ENCODE measurements at places on chromosomes 12 and 14.
A peak's percentile ranks its signal among the peaks of the same experiment; 100 is the strongest.

GRCh38 chr14:22896356-22896755 is 13.3 kb downstream of the REM2 start:
- DNase-seq = no peak

DNA sequence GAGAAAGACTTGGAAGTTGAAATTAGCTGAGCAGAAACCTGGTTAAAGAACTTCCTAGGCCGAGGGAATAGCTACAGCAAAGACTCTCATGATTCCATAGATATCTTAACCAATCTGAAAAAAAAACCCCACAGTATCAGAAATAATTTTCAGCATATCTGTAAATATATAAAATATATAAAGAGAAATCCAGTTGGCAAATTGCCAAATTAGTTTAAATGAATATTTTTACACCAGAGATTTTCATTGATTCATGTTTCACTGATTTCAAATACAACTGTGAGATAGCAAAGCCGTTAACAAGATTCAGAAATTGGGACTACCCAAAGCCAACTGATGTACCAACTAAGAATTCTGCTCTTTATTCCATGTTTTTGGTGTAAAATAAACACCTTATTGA is 6.8 kb upstream of the PTPRR start:
- no peak for DNase-seq

DNA sequence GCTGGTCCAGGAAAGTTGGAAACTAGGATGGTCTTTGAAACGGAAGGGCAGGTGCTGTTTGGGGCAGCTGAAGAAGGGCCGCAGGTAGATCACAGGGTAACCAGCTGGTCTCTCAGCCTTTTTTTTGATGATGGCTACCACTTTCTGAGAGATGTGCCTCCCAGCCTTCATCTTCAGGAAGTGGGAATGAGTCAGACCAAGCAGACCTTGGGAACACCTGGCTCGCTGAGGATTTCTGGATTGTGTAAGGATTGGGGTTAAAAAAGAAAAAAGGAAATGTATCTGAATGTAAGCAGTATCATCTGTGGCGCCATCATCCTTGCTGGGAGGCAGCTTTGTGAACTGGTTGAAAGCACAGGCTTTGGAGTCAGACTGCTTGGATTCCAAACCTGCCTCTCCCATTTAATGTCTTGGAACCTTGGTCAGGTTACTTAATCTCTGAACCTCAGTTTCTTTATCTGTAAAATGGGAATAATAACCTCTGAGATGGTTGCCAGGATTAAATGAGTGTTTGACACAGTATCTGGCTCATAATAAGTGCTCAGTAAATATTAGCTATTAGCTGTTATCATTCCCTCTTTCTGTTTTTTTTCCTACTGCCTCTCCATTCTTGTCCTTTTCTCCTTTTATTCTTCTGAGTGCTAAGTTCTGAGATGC is 1.7 kb downstream of the PRPF40B start:
- DNase-seq = peak; percentile 27

GRCh38 chr12:132572106-132572505 is 38.3 kb downstream of the LRCOL1 start:
- DNase-seq = no peak

- DNase-seq = no peak
Observed at GRCh38 chr14:38053666-38054065, 154.0 kb upstream of the SSTR1 start.

- DNase-seq = no peak
Observed at GRCh38 chr12:39763071-39763889, 143.7 kb upstream of the ABCD2 start.

DNA sequence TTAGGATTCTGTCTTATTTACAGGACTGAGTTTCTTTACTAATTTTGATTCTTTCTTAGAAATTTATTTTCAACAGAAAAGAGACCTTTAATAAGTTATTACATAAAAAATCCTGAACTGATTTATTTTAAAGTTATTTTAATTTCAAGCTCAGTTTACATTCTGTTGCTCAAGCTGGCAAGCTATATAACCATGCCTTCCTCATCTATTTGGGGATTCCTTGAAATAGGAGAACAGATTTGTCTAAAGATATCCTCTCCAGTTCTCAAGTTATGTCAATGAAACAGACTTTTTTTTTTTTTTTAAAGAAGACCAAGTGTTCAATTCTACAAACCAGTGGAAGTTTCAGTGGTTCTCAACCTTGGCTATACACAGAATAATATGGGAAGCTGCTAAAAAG is 103.3 kb upstream of the TRHDE start:
- DNase-seq = no peak

GRCh38 chr14:29738950-29739349 is 188.7 kb downstream of the PRKD1 start:
- no peak for DNase-seq

DNA sequence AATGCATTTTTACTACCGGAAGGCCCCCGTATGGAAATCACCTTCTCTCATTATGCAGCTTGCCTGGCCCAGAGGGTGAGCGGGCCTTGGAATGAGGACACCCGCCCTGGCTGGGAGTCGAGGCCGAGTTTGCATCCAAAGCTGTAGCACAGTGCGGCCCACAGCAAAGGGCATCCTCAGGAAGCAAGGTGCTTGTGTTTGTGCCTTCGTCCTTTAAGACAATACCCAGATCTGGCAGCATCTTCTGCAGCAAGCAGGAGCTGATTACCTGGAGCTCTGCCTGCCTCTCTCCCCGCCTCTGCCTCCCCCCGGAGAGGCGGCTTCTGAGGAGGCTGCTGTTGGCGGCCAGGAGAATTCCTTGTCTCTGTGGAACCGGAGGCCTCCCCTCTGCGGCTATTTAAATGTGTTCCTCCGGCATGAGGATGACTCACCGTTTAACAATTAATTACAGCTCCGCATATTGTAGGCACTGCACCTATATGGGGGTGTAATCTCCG is 145.3 kb downstream of the CACNA1C start:
- no peak for DNase-seq

- no peak for DNase-seq
Observed at GRCh38 chr12:51801027-51801426, 47.5 kb downstream of the FIGNL2 start.

DNA sequence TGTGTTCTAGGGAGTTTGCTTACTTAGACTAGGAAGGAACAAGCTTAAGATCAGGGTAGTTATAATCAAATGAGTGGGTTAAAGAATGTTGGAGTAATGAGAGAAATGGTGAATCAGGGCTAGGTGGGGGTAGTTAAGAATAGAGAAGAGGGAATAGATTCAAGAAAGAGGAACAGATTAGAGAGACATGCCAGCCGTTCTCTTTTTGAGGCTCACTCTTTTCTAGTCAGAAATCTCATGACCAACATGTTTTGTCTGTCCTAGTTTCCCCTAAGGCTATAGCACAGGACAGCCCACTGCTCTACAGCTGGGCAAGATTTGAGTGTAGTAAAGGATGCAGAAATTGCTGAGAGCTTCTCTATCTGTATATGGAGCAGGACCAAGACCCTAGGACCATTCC is 258.4 kb downstream of the AKAP6 start:
- no peak for DNase-seq

- no peak for DNase-seq
Observed at GRCh38 chr12:5017638-5018348, 25.9 kb upstream of the KCNA5 start.

DNA sequence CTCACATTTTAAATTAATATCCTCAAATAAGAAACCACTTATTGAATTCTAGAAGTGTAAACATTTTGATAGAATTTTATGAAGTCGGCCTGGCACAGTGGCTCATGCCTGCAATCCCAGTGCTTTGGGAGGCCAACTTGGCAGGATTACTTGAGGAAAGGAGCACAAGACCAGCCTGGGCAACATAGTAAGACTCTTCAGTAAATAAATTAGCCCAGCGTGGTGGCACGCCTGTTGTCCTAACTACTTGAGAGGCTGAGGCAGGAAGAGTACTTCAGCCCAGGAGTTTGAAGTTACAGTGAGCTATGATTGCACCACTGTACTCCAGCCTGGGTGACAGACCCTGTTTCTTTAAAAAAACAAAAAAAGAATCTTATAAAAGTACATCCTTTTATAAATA is 8.9 kb upstream of the ZNF410 start:
- DNase-seq = no peak

GRCh38 chr14:106185837-106186233 is 659.5 kb downstream of the TMEM121 start:
- no peak for DNase-seq

- DNase-seq = no peak
Observed at GRCh38 chr14:82079553-82079952, 545.9 kb upstream of the SEL1L start.

GRCh38 chr12:115660211-115660805 is 617.2 kb downstream of the MED13L start:
- DNase-seq = no peak

- DNase-seq = no peak
Observed at GRCh38 chr12:53950437-53950773, 4.3 kb upstream of the HOXC12 start.

DNA sequence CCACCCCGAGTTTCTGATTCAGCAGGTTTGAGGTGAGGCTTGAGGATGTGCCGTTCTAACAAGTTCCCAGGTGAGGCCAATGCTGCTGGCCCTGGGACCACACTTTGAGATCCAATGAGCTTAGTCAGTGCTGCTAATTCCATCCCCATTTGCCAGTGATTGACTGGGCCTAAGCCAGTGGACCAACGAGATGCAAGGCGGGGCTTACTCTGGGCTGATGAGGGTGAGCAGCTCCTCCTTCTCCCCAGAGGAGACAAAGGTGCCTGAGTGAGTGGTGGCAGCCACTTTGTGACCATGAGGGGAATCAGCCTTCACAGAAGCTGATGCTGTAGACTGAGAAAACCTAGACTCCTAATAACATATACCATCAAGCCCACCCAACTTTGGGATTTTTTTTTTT is 23.1 kb upstream of the HNF1A start:
- DNase-seq = no peak

DNA sequence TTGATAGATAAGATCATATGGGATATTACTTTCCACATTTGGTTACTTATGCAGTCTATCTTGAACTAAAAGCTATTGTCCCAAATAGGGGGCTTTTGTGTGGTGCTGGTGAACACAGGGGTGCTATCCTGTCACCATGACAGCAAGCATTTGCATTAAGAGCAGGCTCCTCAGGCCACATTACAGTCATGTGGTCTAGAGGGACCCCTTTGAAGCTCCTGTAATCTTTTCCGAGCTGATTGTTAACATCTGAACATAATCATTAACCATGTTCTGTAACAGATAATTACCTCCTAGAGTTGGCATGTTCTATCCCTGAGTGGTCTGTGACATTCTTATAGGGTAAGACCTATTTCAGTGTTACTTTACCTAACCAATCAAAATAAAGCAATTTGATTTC is 178.8 kb downstream of the KTN1 start:
- no peak for DNase-seq

DNA sequence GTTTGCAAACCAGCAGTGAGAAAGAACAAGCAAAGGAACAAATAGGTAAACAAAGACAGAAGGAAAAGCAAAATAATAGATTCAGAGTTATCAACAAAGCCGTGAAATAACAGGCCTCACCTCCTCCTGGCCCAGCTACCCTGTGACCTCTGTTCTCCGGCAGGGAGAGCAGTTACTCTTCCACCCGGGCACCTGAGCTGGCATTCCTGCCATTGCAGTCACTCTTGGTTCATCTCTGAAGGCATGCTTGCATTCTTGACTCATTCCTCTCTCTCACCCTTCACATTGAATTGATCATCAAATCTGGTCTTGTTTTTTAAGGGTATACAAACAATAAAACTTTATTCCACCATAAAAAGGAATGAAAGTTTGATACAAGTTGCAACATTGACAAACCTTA is 95.1 kb downstream of the TTC8 start:
- no peak for DNase-seq

- DNase-seq = no peak
Observed at GRCh38 chr14:103205541-103205906, 82.3 kb downstream of the TNFAIP2 start.
